ENCODE measurements at places on chromosomes 2 and 18.

GRCh38 chr2:68157002-68157401, 686 bp upstream of the PNO1 start:
- peak; percentile 26 for DNase-seq

GRCh38 chr2:186126181-186126580, 359.9 kb upstream of the ZC3H15 start:
- no peak for DNase-seq

- DNase-seq = no peak
Measured at GRCh38 chr2:208627916-208628315, 221.3 kb downstream of the PTH2R start.

DNA sequence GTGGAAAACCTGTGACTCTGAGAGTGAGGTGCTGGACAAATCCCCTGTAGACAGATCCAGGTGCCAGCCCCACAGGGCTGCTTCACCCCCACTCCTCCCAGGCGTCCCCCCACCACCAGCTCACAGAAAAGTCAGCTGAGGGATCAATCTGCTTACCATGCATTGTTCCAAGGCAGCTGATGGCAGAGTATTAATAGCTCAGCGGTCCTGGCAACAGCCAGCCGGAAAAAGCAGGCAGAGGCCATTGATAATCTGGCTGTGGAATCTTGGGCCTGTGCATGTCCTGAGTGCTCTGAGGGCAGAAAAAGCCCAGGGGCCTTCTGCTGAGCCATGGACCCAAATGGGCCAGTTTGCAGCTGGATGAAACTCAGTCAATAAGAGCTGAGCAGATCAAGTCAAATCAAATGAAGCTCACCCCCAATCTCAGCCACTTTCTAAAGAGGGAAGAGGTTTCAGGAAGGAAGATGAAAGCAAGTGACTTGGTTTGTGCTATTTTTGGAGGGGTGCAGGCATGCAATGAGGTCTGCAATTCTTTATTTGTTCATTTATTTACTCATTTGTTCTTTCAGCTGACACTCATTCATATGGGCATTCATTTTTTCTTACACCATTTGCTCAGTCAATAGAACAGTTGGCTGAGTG, 63.4 kb downstream of the GYPC start:
- no peak for DNase-seq

GRCh38 chr2:177796654-177797415, 275.7 kb downstream of the PDE11A start:
- DNase-seq = no peak

GRCh38 chr2:46386763-46387162, 89.6 kb downstream of the EPAS1 start:
- no peak for DNase-seq

GRCh38 chr2:120738117-120738516, 2.4 kb downstream of the GLI2 start:
- no peak for DNase-seq

DNA sequence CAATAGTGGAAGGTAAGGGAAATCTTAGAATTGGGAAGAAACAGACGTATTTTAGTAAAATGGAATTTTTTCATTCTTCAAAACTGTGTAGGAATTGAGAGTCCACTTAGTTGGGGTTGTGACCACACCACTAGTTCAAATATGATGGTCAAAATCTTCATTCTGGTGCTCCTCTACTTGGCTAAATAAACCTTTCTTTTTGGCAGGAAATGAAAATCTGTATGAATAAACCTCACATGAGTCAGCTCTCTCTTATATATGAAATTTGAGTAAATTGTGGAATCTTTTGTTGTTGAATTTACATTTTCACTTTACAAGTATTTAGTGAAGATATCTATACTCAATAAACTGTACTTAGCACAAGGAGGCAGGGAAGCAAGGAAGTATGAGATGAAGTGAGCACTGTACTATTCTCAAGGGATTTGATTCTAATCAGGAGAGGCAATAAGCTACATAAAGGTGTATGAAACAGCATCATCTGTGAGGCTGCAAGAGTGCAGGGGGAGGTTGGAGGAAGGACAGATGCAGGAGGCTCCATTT, 20.5 kb downstream of the IL18R1 start:
- DNase-seq = no peak

DNA sequence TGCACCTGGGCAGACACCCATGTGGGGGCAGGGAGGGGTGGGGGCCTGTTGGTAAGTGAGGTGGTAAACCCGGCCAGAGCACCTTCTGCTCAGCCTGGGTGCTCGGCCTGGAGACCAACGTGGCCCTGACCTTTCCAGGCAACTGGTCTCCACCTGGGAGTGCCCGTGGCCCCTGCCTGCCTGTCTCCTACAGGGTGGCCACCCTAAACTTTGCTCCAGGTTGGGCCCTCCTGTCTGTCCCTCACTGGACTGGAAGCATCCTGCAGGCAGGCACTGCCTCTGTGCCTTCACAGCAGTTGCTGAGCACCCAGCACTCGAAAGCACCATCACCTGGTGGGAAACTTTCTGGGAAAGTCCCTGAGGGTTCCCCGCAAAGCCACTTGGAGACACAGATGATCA, 171.3 kb downstream of the TWIST2 start:
- no peak for DNase-seq

- DNase-seq = no peak
Measured at GRCh38 chr18:61096226-61096625, 237.0 kb upstream of the CDH20 start.

- DNase-seq = peak; percentile 6
Measured at GRCh38 chr18:76339246-76339620, 155.8 kb downstream of the ZNF516 start.

GRCh38 chr2:218567797-218568189, 358 bp downstream of the USP37 start:
- DNase-seq = no peak

DNA sequence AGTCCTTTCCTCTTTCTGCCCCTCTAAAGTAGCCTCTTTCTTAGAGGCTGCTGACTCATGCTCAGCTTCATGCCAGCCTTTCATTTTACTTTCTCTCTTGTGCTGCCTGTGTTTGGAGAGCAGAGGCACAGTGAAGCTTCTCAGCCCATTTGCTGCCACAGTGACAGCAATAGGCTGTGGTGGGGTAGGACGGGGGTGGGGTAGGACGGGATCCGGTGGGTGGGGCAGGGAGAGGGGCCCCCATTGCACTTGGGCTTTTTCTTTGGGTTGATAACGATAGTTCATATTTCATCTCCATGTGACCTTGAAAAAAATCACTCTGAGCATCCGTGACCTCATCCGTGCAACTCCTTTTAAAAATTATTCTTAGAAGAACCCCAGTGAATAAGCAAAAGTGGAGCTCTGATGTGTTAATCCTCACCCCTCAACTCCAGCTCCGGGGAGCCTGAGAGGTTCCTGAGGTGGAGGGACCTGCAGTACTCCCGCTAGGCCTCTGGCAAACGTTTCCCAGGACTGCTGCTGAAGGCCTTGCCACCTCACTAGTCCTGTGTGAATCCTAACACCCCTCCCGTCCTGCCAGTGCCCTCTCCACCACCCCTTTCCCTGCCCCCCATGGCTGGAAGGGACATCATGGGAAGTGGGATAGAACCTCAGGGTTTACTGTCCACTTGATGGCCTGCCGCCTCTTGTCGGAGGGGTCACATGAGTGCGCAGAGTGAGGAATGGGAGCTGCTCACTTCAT, 70.8 kb downstream of the INPP4A start:
- DNase-seq = peak; percentile 69

DNA sequence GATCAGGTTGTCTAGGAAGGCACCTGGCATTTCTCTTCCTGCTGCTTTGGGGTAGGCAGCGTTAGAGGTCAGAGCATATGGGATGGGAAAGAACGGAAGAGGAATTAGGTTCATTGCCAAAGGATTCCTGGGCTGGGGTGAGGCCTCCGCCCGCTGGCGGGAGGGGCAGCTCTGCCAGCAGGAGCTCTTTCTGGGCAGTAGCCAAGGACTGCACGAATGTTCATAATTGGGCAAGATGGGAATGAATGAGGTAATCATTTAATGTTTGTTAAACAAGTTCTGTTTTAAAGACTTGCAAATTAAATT, 253.9 kb downstream of the AGAP1 start:
- no peak for DNase-seq

Data from inflammatory macrophage treated with lipopolysaccharide for 4 hours (primary cell).